Activated CD8-positive, alpha-beta T cell treated with anti-CD3 and anti-CD28 coated beads for 36 hours (primary cell): ENCODE measurements at places on chromosomes 16 and 17.

GRCh38 chr16:80175011-80175410 is 365.8 kb upstream of the DYNLRB2 start:
- no peak for DNase-seq

- peak; percentile 21 for DNase-seq
Observed at GRCh38 chr17:9022573-9023391, 1.5 kb downstream of the NTN1 start.

DNA sequence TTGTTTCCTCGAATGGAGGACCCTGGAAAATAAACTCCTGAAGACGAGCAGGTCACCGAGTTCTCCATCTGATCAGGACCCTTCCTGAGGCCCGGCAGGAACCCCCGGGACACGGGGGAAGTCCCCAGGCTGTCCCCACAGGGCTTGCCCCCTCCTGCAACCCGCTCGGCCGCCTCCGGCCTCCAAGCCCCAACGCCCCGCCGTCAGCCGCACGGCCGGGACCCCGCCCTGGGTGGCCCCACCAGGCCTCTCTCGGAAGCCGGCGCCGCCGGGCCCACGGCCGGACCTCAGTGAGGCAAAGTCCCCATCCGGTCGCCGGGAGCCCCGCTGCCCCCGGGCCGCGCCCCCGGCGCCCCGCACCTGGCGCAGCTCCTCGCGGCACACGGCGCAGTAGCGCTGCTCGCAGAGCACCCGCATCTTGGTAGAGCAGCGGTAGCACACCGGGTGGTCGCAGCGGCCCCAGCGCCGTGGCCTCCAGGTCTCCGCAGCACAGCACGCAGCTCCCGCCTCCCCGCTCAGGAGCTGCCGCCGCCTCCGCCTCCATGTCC is 383 bp downstream of the ZNF598 start:
- peak; percentile 28 for DNase-seq

- no peak for DNase-seq
Observed at GRCh38 chr17:80497726-80498241, 21.4 kb upstream of the NPTX1 start.

- DNase-seq: no peak
Observed at GRCh38 chr16:86631444-86631843, 53.1 kb downstream of the FOXL1 start.

- no peak for DNase-seq
Observed at GRCh38 chr16:24755201-24755874, 25.9 kb downstream of the TNRC6A start.

GRCh38 chr16:8874388-8874787 is 5.6 kb upstream of the CARHSP1 start:
- no peak for DNase-seq

DNA sequence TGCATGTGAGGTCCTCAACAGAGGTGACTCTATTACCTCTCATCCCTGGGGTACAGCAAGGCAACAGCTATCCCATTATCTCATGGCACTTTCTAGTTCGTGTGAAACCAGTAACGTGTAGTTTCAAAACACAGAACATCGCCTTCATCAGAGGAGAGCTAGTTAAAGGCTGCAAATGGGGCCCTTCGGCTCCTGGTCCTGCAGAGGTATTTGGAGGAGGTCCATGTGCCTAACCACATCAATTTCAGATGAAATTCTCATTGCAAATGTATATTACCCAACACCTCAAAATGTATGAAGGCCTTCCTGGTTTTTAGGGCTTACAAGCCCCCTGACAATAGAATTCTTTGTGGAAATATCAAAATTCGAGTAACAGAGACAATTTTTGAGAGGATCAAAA is 95.7 kb upstream of the PSMD7 start:
- DNase-seq: no peak

GRCh38 chr16:28910086-28911031 is 14.7 kb downstream of the RABEP2 start:
- peak; percentile 21 for DNase-seq

DNA sequence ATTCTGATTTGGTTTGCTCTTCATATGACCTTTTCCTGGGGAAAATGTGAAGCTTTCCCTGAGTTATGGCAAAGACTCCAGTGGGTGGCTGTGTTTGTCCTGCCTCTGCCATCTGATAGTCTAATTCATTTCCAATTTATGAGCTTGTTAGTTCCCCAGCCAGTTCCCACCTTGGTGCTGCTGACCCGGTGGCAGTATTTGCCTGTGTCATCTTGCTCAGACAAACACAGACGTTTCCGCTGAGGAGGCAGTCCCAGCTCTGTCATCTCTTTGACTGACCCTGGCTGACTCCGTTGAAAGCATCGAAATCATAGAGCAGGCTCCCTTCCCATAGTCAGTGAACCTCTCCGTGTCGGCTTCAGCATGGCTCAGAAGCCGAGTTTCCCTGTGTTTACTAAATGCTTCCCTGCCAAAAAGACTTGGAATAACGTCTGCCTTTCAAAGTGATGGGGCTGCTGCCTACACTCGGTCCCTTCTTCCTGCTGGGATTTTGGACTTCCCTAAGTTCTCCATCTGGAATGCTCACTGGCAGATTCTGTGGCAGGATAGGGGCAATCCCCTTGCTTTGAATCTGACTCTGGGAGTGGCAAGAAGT is 538.3 kb downstream of the NPIPA7 start:
- DNase-seq: no peak

- DNase-seq: peak; percentile 82
Observed at GRCh38 chr16:27315333-27316037, 1.7 kb downstream of the IL4R start.

- DNase-seq: no peak
Observed at GRCh38 chr16:87423429-87423828, 31.3 kb downstream of the MAP1LC3B start.

DNA sequence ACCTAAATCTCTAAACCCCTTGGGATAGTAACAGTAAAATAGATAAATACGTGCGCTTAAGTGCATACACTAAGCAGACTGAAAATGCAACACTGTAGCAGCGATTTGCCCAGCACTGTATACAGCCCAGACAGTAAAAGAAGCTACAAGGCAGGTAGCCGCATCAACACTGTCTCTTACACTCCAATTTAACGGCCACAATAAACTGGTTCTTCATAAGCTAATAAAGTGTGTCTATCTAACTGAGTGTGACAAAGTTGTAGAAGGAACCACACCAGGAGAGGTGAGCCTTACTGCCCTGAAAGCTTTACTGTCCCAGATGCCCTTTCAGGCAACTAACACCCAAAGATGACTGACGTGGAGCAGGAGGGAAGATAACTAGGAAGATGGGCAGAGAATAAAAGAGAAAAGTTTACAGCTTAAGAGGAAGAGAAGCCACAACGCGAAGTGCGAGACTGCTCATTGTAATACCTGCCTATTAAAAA is 847 bp downstream of the ZDHHC7 start:
- no peak for DNase-seq

GRCh38 chr16:25030420-25031131 is 15.4 kb upstream of the ARHGAP17 start:
- DNase-seq: peak; percentile 27

DNA sequence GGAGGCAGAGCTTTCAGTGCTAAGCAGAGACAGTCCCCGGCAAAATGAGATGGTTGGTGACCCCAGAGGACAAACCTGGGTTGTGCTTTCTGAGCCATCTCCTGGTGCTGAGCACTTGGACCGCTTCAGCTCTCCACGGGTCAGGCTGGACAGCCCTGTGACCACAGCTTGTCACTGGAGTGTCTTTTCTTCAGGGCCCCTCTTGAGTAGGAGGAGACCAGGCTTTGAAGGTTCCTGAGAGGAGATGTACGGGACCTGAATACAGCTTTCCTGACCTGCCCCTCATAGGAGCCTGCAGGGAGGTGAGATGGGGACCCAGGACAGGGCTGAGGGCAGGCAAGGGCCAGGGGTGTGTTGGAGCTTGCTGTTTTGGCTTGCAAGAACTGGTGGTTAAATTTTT is 17.8 kb upstream of the ADGRG1 start:
- no peak for DNase-seq

- DNase-seq: no peak
Observed at GRCh38 chr16:73279451-73279850, 231.5 kb upstream of the ZFHX3 start.

- DNase-seq: no peak
Observed at GRCh38 chr17:73465130-73465952, 153.5 kb upstream of the CDC42EP4 start.

DNA sequence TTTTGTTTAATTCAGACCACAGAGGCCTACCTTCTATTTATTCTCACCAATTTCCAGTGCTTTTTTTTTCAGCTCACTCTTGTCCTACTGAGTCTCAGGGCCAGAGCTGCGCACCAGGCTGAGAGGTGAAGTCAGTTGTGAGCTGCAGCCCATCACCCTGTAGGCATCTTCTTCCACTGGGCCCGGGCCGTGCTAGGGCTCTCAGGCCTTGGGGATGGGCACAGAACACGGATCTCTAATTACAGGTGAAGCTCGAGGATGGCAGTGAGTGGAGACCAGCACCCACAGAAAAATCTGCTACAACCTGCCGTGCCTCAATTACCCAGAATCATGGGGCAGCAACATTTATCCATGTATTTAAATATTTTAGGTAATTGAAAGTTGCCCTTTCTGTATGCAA is 82.1 kb downstream of the IRX5 start:
- DNase-seq: no peak

DNA sequence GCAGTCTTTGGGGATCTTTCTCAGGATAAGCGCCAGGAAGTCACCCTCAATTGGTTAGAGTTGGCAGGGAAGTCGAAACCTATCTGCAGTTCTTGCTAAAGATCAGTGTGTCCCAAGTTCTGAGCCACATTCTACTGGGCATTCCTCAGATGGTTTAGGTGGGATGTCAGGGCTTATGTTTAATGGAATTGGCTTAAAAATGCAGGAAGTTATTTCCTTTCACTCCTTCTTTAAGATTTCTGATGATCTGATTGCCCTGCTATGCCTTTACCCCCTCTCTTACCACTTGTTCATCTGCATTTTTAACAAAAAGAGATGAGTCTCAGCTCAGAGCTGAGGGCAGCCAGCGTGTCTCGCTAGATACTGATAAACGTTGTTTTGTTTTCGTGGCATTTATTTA is 30.8 kb downstream of the FOXL1 start:
- no peak for DNase-seq

DNA sequence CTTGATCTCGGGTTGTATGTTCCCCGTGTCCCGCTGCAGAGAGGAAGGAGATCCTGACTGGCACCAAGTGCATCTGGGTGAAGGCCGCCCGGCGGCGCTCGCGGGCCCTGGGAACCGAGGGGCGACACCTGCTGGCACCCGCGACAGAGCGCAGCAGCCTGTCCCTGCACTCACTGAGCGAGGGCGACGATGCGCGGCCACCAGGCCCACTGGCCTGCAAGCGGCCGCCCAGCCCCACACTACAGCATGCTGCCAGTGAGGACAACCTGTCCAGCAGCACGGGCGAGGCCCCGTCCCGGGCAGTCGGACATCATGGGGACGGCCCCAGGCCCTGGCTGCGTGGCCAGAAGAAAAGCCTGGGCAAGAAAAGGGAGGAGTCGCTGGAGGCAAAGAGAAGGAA is 7.5 kb downstream of the BTBD17 start:
- DNase-seq: peak; percentile 83

GRCh38 chr17:46782250-46782953 is 36.1 kb downstream of the WNT3 start:
- peak; percentile 48 for DNase-seq

DNA sequence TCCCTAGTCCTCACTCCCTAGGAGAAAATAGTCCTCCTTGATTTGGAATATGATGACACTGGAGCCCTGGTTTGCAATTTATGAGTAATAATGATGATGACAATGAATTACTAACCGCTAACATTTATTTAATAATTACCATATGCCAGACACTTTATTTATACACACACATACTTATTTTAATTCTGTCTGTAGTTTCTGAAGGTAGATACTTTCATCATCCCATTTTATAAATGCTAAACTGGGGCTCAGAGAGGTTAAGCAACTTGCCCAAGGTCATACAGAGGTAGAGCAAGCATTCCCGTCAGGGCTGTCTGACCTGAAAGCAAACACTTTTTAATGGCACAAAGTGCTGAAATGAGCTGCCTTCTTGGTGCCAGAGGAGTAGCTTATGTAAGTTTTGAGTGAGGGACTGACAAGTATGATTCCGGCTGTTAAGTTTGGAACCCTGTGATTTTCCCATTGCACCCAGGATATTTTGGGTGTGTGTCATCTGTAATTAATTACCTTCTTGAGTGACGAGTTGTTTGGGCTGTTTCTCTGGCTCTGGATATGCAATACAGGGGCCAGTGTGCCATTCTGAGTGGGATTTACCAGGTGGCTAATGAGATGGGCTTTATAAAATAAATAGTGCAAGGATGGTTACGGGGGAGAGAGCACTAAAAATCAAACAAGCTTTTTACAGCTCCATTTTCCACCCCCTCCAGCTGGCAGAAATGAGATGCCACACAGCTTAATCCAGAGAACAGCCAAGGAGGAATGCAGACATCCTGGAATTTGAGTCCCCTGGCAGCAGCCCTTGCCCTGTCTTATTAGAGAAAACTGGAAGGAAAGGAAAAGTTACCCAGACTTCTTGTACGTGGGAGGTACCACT is 211.8 kb downstream of the SNX29 start:
- no peak for DNase-seq

DNA sequence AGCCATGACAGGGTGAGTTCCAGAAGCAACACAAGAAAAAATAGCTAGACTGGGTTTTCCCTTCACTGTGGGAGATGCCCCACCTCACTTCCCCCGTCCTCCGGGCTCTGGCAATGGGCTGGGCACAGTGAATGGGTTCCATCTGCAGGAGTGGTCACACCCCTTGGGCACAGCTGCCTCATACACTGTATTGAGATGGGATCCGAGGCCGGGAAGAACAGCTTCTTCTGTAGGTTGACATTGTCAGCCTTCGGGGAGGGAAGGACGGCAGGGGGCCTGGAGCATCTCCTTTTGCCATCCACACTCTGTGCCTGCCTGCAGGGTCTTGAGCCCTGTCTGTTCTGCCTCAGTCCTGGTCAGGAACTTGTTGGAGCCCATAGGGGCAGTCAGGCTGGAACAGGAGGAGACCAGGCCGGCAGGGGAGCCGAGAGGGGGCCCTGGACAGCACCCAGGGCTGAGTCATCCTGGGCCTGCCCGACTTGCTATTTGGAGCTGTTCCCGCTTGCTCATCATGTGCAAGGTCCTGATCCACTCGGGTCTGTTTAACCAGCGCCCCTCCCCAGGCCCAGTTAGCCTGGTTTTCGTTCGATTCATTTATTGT is 286.7 kb downstream of the SEC14L1 start:
- DNase-seq: no peak

- no peak for DNase-seq
Observed at GRCh38 chr17:44909681-44910144, 5.6 kb downstream of the GFAP start.

DNA sequence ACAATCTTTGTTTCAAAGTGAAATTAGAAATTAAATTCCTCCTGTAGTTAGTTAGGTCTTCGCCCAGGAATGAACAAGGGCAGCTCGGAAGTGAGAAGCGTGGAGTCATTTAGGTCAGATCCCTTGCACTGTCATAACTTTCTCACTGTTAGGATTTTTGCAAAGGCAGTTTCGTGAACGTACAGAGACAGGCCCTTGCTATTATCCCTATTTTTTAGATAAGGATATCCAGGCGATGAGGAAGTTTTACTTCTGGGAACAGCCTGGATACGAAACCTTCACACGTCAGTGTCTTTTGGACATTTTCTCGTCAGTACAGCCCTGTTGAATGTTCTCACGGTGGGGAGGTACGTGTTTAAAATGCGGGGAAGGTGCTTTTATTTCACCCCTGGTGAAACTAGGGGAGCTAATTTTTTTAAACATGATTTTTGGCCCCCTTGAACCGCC is 318 bp upstream of the RBL2 start:
- DNase-seq: no peak
